ENCODE measurements at places on chromosomes 3 and 15.

DNA sequence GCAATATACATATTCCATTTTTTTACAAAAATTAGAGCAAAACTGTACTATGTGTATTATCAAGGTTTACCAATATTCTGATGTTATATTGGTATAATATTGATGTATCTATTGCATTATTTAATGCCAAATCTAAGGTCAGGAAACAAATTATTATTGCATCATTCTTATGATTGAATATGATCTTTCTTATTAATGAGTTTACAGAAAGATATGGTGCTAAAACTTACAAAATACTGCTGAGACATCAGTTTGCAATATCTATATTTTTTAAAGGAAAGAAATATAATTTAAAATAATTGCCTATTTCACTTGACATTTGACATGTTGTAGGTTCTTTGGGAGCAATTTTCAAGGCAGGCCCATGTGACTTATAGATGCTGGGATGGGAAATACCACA is 357.6 kb downstream of the NLGN1 start:
- DNase-seq, result no peak

DNA sequence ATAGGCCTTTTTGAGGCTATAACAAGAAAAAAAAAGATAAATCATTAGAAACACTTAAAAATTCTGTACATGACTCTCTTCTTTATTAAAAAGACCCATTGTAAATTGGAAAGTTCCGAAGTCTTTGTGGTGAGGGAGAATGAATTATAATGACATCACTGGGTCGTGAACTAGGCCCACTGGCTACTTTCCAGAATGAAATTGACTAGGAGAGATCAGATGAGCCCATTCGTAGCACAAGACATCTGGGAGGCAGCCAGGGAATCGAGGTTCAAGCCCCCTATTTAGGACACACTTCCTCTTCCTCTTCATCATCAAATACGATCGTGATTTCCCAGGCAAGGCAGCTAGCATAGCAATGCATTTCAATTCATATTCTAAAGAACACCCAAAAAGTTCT is 889.8 kb upstream of the NR2F2 start:
- DNase-seq, result no peak

- no peak for DNase-seq
These were observed 123.4 kb upstream of the MEF2A start for GRCh38 chr15:99442252-99442897.

DNA sequence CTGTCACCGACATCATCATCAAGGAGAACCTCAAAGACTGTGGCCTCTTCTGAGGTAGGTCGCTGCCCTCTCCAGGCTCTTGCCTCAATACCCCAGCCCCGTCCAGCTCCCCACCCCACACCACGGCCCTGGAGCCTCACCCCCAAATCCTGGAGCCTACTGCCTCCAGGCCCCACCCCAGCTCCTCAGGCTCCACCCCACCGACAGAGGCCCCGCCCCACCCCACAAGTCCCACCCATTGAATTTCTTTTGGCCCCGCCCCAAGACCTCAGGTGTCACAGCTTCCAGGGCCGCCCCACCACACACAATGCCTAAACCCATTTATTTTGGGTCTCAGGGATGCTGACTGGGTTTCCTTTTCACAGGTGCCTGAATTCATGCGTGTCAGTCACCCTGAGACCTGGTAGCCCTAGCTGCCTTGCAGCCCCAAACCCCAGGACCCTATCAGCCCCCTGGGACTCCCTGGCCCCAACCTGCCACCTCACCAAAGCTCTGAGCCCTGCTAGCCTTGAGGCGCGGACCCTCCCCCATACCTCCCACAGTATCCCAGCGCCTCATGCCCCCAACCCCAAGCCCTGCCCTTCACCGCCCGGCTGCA is 3.6 kb downstream of the GNAT1 start:
- DNase-seq, result no peak

GRCh38 chr3:187296058-187296457 is 4.5 kb upstream of the MASP1 start:
- no peak for DNase-seq

DNA sequence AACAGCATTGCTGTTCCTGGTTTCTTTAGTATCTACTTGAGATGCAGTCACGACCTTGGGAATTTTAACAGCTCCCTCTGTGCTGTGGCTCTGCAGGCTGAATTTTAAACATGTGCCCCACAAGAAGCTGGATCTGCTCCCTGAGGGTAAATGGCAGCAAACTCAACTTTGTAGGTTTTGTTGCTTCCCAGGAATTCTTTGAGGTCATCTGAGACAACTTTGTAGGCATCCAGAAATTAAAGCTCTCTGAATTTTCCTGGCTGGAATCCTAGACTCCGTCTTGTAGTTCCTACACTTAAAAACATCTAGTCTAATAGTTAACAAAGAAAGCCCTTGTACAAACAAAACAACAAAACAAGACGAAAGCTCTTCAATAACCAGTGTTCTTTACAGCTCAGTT is 366.3 kb downstream of the FEZF2 start:
- no peak for DNase-seq

- DNase-seq, result no peak
These were observed 173.5 kb upstream of the WNT5A start for GRCh38 chr3:55660642-55661041.

DNA sequence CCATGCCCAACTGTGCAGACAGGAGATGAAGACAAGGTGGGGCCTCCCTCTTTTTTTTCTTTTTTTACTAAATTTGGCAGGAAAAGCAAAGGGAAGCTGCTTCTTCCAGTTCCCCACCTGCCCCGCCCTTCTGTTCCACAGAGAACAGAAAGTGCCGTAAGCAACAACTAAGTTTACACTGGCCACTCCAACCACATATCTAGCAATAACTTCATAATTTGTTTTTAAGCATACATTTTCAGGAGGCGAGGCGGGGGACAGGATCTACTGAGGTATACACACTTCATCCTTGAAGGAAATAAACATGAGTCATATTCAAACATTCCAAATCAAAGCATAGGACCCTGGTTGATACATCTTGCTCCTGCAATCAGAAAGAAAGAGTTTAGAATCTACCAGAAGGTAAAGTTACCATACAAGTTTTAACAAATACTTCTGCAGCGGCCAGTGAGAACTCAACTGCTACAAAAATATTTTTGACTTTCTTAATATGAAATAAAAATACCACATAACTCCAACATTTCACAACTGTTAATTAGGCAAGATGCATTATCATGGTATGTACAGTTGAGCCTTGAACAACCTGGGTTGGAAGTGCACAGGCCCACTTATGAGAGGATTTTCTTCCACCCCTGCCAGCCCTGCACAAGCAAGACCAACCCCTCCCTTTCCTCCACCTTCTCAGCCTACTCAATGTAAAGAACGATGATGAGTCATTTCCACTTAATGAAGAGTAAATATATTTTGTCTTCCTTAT is 50.7 kb downstream of the FOXP1 start:
- no peak for DNase-seq

- no peak for DNase-seq
These were observed 52.1 kb upstream of the FGD5 start for GRCh38 chr3:14766428-14767244.

- DNase-seq, result no peak
These were observed 145.2 kb downstream of the FILIP1L start for GRCh38 chr3:99969136-99969535.

DNA sequence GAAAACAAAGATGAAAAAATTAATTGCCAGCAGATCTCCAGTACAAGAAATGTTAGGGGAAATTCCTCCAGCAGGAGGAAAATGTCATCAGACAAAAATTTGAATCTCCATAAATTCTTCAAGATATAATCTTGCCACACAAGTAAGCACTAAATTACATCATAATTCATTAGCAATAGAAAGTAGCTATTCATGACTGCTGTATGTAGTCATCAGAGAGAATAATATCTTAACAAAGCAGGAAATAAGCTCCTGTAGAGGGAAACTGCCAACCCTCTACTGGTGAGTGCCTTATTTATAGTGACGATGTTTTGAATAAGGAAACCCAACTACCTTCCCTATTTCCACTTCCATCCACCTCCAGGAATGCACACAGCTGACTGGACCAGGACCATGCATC is 15.8 kb upstream of the SLC27A2 start:
- DNase-seq, result no peak

DNA sequence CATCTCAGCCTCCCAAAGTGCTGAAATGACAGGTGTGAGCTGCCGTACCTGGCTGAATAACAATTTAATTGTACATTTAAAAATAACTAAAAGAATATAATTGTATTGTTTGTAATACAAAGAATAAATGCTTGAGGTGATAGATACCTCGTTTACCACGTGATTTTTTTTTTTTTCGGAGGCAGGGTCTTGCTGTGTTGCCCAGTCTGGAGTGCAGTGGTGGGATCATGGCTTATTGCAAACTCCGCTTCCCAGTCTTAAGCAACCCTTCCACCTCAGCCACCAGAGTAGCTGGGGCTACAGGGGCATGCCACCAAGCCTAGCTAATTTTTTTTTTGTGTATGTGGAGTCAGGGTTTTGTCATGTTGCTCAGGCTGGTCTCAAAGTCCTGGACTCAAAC is 15.8 kb downstream of the MFN1 start:
- DNase-seq, result no peak

DNA sequence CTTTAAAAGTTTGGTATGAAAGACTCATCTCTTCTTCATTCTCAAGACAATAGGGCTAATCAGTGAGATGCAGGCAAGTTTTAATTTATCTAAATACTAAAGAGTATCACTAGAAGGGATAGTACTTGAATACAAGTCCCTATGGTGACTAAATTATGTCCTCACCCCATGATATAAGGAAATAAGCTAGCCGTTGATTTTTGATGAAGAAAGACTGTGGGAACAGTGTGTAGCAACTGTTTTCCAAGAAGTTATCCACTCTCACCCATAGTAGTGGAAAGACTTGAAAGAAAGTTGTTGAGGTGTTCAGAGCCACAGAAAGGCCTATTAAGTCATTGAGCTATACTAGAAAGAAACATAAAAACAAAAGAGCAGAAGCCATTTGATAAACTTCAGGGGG is 36.7 kb downstream of the PIK3CA start:
- DNase-seq, result no peak

DNA sequence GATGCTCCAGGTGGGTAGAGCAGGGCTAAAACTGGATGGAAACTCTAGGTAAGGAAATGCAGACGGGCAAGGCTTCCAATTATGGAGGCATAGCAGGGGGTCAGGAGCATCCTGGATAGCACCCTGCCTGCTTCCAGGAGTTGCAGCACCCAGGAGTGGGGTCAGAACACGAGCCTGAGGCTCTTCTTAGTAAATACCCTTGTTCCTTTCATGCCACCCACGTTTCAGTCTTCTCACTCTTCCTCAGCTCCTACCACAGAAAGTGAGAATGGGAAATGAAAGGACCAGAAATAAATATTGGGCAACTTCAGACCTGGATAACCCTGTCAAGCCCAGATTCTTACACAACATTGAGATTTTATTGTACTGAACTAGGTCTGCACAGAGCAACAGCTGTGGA is 16.4 kb downstream of the CCR1 start:
- no peak for DNase-seq

GRCh38 chr3:52998771-52999513 is 46.9 kb downstream of the SFMBT1 start:
- DNase-seq, result no peak

GRCh38 chr15:50135031-50135551 is 16.1 kb upstream of the ATP8B4 start:
- no peak for DNase-seq

DNA sequence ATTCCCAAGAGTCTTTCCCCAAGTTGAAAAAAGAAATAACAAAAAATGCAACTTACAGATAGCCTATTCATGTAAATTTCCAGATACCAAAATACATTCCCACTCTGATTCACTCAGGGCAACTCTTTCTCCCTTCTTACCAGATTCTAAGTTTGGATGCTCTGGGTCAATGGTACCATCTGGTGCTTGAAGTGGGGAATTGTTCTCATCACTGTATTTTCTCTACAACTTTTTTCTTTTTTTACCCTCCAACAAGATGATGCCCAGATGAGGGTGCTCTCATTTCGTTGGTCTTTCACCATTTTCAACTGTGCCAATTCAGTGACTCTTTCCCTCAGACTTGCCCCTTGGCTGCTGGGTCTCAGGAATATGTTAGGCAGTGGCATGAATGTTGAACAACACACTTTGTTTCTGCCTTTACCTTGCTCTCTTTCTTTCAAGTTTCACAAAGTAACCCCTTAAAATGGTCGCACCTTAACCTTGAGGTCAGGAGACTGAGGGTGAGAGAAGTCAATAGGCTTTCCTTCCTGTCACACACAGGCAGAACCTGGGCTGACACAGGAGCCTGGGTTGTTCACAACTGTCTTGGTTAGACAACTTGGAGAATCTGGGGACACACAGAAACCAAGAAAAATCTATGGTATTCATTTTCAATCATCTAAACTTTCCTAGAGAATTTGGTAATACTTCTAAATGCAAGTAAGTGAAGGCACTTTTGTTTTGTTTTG is 330.7 kb upstream of the SLCO3A1 start:
- DNase-seq, result no peak

GRCh38 chr3:166743481-166744134 is 636.5 kb downstream of the ZBBX start:
- no peak for DNase-seq

GRCh38 chr3:54830658-54831057 is 97.2 kb downstream of the LRTM1 start:
- no peak for DNase-seq

DNA sequence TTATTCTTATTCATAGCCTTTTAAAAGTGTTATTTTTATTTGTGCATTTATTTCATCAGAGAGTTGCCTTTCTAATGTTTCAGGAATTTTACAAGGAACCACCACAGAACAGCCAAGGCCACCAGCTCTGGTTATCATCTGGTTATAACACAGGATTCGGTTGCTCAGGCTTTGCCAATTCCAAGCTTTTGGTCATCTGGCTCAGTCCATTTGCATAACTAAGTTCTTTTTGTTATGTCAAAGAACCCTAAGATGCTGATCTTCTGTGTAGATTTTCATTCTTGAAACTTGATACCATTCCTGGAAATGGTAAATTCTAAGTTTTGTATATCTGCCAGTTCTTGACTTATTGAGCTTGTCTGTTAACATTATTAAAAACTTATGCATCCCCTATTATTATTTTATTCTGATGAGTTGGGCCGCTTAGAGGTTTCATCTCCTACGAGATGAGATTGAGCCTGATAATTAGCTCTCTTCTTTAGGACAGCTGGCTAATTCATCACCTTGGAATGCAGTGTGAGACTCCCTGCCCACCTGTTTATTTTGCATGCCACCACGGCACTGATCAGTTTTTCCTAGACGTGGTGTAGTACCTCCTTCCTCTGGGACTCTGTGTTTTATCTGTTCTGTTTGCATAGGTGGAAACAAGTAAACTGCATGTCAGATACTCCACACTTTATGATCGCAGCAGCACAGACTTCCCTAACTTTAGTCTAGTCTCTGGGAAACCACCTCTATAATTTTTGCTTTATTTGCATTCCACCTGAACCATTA is 264.8 kb downstream of the SLCO3A1 start:
- no peak for DNase-seq

DNA sequence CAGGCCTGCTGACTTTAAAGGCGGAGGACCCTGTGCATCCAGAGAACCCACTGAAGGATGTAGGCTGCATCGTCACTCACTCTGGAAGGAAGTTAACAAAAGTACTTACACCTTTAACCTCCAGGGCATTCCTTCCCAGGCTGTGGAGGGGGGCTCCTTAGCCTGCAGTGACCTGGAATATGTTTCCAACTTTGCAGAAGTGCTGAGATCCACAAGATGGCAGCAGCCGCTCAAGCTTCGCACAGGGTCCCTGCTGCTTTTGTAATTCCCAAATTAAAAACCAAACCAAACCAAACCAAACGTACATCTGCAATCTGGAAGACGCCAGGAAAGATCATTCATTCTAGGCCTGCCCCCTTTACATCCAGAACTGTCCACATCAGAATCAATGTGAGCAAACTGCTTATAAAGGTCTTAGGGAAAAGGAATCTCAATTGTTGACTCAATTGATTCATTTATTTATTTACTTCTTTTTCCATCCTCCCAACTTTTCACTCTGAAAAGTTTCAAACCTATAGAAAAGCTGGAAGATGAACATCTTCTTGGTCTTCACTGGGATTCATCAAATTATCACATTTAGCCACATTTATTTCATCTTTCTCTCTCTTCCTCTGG is 70.5 kb upstream of the KLHL25 start:
- DNase-seq, result no peak

Measured in stimulated activated CD4-positive, alpha-beta T cell treated with anti-CD3 and anti-CD28 coated beads, Interleukin-1b, Interleukin-23, amount 100 ng/mL, for 1 hour (primary cell).